Lung microvascular endothelial cell (primary cell): ENCODE measurements at places on chromosomes 3 and 15.

GRCh38 chr15:99452728-99453636 lies 112.8 kb upstream of the MEF2A start:
- DNase-seq = peak; percentile 81

DNA sequence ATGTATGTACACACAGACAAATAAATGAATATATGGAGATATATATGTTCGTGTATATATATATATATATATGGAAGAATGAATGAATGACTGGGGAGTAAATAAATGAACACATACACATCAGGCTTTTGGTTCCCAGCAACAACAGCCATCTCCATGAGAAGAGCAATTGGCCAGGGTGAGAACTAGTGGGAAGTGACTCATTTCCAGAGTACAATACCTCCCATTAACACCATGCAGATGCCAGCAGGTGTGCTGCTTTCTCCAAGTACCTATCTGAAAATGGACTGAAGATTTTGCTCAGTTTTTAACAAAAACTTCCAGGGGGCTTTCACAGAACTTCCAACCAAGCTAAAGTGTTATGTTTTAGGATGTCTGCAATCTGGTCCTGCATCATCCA lies 179.8 kb upstream of the SLC2A2 start:
- DNase-seq = peak; percentile 60

- peak; percentile 36 for DNase-seq
Observed at GRCh38 chr3:129608936-129609590, 2.6 kb upstream of the PLXND1 start.

GRCh38 chr3:43998836-43999727 lies 242.6 kb upstream of the TOPAZ1 start:
- DNase-seq = peak; percentile 63

GRCh38 chr3:187951452-187952190 lies 202.3 kb upstream of the LPP start:
- DNase-seq = no peak
